ENCODE measurements at places on chromosomes 7 and 10.

- no peak for DNase-seq
These were observed 175.7 kb upstream of the INHBA start for GRCh38 chr7:41878309-41879295.

- DNase-seq: no peak
These were observed 50.6 kb upstream of the FZD9 start for GRCh38 chr7:73382934-73383503.

DNA sequence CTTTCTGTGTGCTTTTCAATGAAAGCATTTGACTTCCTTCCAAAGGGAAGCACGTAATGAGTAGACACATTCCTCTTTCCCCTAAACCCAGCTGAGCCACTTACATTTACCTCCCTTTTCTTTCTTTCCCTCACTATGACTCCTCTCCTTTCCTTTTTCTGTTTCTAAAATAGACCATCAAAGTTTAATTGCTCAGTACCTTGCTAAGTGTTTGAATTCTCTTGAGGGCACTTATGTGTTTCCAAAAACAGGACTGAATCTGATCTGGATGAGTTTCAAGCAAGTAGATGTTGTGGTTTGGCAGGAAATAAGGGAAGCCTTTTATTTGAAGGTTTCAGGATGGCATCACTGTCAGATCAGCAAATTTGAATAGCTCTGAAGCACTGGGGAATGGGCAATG lies 396.2 kb downstream of the REEP3 start:
- DNase-seq: no peak

- no peak for DNase-seq
These were observed 79.0 kb upstream of the ODAD2 start for GRCh38 chr10:28077889-28078288.

DNA sequence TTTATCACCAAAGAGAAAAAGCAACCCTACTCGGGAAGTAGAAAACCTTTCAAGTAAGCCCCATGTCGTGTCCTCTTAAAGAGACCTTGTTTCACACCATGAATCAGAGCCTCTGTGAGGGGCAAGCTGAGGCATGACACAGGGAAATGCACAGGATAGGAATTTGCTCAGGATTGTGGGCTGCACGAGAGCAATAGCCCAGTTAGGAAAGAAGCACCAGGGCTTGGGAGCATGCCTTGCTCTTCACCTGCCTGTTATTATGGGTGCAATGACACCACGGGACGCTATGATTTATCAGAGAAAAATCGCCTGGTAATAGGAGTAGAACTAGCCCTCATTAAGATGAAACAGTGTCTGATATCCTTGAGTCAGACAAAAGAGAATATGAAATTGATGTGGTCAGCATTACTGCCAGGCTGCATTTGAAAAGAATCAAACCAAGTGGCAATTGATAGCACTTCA lies 562.9 kb upstream of the NRP1 start:
- no peak for DNase-seq

DNA sequence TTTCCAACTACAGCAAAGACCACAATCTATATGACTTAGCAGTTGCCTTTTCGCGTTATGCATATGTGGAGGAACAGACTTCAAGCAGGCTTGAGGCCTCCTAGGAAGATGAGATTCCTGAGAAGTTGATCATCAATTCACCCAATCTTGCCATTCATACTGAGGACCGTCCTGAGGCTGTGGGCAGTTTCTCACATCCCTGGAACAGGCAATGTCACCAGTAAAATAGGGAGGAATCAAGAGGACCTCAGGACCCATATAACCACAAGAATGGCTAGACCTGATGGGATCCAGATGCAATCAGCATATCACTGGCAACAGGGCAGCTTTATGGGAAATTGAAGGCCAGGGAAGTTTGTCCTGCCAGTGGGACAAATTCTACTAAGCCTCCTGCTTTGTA lies 17.3 kb downstream of the KDM7A start:
- no peak for DNase-seq

DNA sequence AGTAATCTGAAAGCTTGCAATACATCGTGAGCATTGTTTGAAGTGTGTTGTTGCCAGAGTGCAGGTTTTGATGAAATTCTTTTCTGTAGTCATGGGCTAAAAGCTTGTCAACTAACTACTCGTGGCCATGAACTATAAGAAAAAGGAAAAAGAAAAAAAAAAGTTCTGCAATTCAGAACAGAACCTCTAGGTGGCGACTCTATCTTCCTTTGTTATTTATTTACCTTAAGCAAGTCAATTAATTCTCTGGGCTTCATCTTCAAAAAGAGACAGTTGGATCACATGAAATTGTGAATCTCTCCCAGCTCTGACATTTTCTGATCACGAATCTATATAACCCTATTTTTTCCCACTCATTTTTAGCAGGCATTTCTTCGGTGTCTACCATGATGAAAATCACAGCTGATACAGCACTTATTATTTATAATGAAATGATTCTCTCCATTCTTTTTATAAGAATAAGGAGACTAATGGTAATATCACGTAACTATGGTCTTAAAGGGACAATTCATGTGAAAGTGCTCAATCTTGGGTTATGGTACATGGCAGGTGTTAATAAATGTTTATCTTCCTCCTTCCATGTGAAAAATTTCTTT lies 18.8 kb downstream of the TMEM196 start:
- DNase-seq: no peak

GRCh38 chr7:133491201-133491691 lies 238.4 kb downstream of the EXOC4 start:
- no peak for DNase-seq

DNA sequence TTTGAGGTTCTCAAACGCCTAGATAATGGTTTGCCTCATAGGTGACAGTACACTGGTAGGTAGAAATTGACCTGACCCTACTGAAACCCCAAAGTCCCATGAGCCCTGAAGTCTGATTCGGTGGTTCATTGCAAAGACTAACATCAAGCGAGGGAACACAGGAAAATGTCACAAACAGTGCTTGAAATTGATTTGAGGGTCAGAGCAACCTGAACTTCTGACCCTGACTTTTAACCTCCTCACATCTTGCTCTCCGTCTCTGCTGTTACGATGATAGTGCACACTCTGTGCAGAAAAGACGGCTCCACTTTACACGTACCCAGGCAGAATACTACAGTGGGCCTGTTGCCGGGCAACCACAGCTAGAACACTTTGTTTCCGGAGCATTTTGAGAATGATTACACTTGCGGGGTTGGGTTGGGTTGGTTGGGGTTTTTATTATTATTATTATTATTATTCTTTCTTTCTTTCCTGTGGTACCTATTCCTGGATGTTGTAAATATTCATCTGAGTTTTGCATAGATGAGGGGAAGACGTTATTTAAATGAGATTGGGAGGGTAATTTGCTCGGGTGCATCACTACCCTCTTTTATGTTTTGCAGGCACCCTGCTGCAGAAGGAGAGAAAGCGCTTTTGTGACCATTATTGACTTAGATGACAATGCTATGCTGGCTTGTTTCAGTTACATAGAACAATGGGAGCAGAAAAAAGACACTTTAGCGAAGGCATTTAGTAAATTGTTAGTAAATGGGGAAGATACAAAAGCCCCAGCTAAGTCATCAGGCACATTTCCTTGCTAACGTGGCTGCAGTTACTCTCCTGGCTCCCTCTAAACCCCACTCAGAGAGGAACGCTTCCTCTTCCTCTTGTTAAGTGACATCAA lies 438.1 kb upstream of the NRP1 start:
- no peak for DNase-seq

DNA sequence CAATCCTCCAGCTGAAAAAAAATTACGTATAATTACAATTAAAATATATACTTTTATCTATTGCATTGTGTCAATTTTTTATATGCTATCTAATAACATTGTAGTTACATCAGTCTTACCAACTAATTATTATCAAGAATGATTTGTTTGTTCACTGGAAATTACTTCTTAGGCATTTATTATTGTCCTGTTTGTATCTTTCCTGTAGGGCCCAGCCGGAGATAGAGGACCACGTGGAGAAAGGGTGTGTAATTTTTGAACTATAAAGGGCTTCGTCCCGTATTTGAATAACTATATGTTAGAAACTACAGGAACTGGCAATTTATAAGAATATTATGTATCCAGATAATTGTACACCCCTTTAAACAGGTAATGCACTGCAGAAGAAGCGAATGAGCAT lies 4.1 kb downstream of the COL1A2 start:
- DNase-seq: no peak

DNA sequence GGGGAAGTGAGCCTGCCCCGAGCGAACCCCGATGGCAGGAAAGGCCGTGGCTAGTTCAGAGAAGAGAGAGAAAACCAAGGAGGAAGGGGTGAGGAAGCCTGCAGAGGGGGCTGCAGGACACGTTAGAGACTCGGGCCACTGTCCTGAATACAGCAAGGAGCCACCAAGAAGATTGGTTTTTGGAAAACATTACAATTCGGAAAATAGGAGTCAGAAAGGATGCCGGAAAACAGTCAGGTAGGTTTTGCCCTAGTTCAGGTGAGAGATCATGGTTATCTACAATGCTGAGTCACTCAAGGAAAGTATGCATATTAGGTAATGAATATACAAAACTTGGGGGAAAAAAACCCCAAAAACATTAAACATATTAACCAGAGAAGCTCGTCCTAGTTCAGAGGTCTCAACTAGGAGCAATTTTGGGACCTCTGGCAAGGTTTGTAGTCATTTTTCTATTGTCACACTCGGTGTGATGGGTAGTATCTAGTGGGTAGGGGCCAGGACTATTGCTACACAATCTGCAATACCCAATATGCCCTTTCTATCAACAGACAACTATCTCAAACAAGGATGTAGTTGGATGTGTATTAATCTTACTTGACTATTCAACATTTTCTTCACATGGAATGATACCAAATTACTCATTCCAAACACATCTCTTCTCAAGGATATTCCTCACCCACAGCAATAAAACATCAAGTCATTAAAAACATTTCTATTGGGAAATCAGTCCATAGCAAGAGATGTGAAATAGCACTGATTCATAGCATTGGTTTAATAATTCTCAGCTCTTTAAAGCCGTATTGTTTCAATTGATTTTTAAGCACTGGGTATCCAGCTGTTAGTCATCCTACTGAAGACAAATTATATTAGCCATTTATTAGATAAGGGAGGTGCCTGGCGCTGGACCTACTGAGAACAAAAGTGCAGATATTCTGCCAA lies 74.4 kb upstream of the RSU1 start:
- DNase-seq: peak; percentile 58

- no peak for DNase-seq
These were observed 366.6 kb upstream of the SHH start for GRCh38 chr7:156178857-156179256.

DNA sequence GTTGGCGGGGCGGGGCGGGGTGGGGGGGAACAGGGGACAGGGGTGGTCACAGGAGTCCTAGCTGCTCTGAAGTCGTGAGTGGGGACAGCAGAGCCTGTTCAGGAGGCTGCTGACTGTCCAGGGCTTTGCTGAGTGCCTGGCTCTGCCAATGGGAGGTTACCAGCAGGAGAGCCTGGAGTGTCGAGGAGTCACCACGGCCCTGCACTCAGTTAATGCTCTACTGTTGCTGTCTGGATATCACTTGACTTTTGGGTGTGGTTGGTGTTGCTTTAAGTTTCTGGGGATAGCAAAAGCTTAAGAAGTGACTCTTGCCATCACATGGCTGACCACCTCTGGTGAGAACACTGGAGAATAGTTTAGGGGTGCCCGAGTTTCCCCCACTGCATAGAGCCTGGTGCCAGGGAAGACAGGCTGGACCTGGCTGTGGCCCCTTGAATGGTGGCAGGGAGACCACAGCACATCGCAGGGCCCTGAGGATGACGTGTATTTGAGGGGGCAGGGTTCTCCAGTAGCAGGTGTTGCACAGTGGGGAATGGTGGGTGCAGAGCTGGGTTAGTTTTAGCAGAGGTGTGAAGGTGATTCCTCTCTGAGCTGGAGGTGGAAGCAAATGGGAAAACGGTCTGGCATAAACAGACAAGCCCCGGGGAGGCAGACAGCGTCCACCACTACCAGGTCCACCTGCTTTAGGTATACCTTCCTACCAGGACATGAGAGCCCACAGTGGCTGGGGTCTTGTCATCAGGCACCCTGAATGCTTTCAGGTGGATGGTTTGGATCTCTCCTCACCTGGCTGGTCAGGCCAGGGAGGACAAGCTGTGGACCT lies 54.2 kb upstream of the CAMK2B start:
- DNase-seq: no peak

- no peak for DNase-seq
These were observed 28.8 kb downstream of the VIPR2 start for GRCh38 chr7:159115601-159116501.

- DNase-seq: no peak
These were observed 189.9 kb upstream of the PDE1C start for GRCh38 chr7:32259931-32260596.

GRCh38 chr10:22693860-22694259 lies 20.5 kb downstream of the PIP4K2A start:
- no peak for DNase-seq

DNA sequence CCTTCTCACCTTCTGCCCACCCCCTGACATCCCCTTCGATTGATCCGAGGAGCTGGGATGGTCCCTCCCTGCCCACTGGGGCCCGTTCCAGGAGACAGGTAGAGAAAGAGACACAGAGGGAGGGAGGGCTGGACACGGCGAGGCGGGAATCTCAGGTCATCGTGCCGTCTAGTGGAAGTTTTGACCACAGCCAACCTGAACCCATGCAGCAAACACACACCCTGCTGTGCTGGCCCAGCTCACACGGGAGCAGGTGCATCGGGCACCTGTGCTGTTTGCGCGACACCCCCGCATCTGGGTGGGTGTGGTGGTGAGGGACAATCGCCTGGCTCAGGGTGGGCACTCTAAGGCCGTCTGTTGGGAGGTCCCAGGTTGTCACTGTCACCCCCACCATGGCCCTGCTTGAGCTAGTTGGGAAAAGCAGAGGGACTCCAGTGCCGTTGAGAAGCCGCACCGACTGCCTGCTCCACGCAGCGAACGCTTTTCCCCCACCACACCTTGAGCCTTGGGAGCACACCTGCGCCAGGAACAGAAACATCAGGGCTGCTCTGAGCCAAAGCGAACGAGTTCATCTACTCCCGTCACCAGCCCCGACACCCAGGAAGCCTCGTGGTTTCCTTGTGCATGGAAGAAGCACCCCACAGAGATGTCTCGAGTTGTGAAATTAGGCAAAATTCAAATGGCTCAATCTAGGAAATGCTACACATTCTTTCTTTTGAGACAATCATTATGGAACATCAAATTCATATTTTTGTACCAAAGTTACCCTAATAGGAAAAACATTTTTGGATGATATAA lies 285.8 kb downstream of the DNAJB6 start:
- no peak for DNase-seq

- DNase-seq: no peak
These were observed 30.4 kb downstream of the FOXK1 start for GRCh38 chr7:4712281-4713182.

GRCh38 chr10:22573820-22574569 lies 140.4 kb downstream of the PIP4K2A start:
- peak; percentile 18 for DNase-seq

DNA sequence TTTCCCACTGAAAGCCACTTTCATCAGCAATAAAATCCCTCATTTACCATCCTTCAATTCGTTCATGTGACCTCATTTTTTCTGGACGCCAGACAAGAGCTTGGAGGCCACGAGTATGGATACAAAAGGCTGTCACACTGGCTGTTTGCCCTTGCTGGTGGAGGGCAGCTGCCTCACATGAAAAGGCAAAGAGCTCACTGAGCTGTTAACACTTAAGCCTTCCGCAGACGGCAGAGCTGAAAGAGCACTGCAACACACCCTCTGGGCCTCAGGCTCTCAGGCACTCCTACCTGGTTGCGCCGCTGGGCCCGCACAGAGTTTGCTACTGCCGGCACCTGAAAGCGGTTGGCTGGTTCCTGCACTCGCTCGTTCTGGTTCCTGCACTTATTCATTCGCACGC lies 193.5 kb downstream of the CFTR start:
- no peak for DNase-seq

- no peak for DNase-seq
These were observed 194.1 kb downstream of the CREB5 start for GRCh38 chr7:28606421-28606820.

GRCh38 chr7:132430861-132431822 lies 145.1 kb downstream of the PLXNA4 start:
- peak; percentile 43 for DNase-seq
